Astrocyte of the hippocampus (primary cell): ENCODE measurements at places on chromosomes 7 and 10.

DNA sequence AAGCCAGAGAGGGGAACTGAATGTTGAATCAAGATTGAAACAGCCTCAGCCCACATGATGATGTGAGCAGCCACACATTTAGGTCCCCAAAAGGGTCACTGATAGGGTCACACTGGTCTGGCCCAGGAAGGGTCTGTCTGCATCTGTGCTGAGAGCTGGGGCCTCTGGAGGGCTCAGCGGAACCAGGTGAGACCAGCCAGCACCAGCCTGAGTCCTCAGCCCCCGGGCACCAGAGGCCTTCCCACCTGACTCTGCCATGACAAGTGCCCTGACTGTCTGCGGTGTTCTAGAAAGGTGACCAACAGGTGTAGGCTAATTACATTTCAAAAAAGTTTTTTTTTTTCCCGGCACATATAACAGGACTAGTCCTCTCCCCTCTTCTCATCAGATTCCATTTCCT is 76.2 kb downstream of the WDR11 start:
- DNase-seq = no peak

DNA sequence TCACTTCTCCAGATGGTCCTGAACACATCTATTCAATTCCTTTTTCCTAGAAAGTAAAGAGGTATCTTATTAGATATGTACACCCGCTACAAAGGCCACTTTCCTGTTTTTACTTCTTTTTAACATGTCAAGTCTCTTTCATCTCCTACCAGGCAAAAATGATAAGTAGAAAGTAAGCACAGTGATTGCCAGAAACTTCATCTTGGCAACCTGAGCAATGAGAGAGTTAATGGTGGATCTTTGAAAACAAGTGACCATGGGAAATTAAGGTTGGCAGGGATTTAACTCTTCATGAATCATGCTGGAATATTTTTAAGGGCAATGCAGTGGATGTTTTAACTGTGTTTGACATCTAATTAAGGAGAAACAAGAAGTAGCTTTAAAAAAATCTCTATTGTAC is 2.7 kb downstream of the SEMA3A start:
- DNase-seq = peak; percentile 52

- DNase-seq = no peak
Observed at GRCh38 chr7:66860767-66861166, 60.3 kb upstream of the TMEM248 start.

DNA sequence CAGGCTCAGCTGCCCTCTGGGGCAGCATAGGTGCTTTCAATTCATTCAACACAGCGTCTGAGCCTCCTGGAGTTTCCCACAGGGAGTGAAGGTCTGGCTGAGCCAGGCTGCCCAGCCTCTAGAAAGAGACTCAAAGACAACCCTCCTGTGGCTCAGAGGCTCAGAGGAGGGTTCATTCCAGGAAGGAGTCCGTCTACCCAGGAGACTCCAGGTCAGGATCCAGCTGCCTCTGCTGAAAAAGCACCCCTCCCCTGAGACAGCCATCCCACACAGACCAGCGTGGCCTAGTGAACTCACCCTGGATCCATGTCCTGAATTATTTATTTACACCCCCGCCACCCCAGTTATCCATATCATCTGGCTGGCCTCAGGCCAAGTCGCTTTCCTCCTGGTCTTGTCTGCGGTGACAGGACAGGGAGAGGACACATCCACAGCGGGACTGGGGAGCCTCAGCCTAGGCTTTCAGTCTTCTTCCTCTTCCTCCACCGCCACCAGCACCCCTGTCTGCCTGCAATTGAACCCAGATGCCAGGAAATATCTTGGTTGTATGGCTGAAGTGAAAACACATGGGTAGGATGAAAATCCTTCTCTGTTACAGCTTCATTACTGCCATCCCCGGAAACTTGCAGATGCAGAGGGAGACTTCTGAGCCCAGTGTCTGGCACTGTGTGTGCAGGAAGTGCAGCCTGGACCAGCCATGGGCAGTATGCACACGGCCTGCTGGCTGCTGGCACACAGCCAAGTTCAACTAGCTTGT is 44.0 kb upstream of the COL13A1 start:
- peak; percentile 68 for DNase-seq

GRCh38 chr10:58322072-58322834 is 12.6 kb upstream of the UBE2D1 start:
- DNase-seq = no peak

GRCh38 chr7:100694098-100694745 is at the start of gene GIGYF1:
Gene GIGYF1 (minus strand): TSS chr7:100694250. CDS start chr7:100688238, 6,012 bp downstream.
- DNase-seq = peak; percentile 86

DNA sequence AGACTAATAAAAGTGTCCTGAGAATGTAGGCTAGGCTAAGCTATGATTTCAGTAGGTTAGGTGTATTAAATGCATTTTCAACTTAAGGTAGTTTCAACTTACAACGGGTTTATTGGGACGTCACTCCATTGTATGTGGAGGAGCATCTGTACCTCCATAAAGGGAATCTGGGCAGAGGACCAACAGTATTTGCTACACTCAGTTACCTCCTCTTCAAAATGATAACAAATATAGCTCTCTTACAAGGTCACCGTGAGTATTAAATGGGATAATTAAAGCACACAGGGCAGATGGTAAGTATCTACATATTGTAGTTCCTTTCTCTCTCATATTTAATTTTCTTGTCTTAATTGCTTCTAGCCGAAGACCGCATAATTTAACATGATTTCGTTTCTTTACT is 59.0 kb upstream of the FGL2 start:
- no peak for DNase-seq

GRCh38 chr7:772861-773621 is 46.0 kb upstream of the PRKAR1B start:
- no peak for DNase-seq

DNA sequence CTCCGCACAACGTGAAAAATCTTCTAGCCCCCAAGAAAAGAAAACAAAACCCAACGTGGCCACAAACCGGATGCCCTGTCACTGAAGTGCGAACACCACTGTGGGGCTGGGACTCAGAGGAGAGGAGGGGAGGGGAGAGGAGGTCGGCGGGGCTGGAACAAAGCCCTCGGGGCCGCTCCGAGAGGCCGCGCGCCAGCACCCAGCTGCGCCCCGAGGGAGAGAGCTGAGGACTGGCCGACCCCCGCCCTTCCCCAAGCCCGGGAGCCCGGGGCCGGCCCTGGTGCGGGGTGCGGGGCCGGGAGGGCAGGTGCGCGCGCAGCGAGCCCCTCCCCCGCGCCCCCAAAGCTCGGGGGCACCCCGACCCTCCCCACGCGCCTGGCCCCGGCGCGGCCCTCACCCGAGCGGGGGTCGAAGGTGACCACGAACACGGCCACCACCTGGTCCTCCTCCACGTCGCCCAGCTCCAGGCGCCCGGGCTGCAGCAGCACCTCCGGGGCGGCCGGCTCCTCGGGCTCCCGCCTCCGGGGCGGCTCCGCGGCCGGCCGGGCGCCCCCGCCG is 398 bp downstream of the DENND11 start:
- peak; percentile 62 for DNase-seq

DNA sequence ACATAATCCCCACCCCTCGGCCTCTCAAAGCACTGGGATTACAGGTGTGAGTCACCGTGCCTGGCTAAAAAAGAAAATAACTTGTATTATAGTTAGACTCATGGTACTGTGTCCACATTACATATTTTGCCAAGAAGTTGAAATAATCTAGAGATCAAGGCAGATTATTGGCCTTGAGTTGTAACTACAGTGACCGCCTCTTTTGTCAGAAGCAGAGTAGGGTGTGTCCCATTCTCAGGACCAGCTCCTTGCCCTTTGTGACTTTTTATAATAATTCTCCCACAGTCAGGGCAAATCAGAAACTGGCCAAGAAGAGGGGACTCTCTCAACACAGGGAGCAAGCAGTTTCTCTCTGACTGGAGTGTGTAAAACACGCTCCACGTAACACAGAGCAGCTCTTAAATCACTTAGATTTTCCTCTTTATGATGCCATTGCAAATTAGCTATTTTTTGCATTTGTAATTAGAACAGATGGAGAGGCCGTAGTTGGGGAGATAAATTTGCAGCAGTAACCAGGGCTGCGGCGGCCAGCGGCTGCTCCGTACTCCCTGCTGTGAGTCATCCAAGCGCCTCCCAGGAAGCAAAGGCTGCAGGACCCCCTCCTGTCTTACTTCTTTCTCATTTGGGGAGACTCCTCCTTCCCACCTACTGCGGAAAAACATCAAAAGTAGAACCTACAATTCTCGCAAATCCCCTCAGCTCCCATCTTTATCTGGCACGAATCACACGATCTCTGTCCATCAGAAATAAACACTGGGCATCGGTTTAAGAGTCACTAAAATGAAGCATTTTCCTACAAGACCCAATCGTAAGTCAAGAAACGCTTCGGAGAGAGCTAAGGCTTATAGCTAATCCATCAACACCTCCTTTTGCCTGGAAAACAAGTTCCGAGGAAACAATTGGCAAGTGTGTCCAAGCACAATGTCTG is 32.1 kb upstream of the MSRB2 start:
- DNase-seq = peak; percentile 64

- no peak for DNase-seq
Observed at GRCh38 chr7:157613575-157614322, 276.9 kb downstream of the DNAJB6 start.

GRCh38 chr7:139118234-139118804 is 8.8 kb upstream of the ZC3HAV1 start:
- DNase-seq = peak; percentile 41

GRCh38 chr7:83259064-83259463 is 96.4 kb upstream of the PCLO start:
- DNase-seq = no peak

- DNase-seq = no peak
Observed at GRCh38 chr7:157403646-157404401, 67.0 kb downstream of the DNAJB6 start.

- peak; percentile 59 for DNase-seq
Observed at GRCh38 chr10:24718031-24718855, 5.4 kb downstream of the ARHGAP21 start.

DNA sequence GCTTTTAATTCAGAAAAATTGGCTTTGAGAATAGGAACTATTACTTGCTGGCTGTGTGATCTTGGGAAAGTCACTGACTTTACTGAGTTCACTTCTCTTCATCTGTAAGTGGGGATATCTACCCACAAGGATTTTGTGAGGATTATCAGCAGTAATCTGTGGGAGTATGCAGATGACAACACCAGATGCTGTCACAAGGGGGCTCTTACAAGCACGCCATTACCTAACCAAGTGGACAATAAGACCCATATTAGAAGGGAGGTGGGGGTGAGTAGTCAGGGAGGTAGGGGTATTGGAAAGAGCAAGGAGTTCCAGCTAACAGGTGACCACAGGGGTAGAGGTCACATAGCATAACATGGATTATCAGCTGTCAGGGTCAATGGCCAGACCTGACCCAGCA is 569.4 kb downstream of the SUGCT start:
- DNase-seq = no peak

DNA sequence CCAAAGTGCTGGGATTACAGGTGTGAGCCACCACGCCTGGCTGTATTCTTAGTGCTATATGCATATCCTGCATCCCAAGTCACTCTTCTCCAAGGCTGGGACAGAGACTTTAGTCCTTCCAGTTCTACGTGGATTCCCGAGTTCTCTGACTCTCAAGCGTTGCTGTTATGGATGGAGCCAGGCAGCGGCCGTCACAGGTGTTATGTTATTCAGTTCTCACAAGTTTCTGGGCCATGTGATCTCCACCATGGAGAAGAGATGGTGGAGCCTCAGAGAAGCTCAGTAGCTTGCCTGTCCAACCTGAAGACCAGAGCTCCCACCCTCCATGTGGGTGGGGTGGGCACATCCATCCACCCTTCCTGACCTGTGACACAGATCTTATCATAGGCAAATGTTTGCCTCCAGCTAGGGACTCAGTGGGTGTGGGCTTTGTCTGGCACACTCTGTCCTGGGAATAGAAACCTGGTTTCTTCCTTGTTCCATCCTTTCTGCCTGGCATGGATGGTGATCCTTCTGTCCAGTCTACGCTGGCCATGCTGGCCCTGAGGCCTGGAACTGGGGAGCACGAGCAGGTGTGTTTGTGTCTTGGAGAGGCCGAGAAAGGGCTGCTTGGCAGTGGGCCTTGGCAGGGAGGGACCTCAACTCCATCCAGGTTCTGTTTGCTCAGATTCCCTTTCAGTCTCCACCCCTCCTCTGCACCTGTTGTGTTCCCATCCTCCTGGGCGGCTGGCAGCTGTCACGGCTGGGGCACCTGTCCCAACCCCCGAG is 55.3 kb downstream of the NEURL1 start:
- DNase-seq = no peak

DNA sequence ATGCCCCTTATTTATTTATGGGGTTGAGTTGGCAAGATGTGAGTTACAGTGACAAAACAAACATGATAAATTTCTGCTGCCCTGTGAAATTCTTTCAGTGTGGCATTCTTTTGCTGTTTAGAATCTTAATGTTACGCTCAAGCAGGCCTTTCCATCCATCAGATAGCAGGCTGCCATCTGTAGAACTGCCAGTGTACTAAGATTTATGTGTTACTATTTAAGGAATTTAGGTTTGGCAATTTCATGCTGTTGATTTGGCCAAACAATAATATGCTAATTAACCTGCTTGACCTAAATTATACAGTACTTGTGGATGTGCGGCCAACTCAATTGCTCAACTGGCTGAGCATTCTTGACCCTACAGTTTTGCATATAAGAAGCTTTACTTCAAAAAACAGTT is 477.7 kb upstream of the TPK1 start:
- peak; percentile 3 for DNase-seq

- DNase-seq = peak; percentile 93
Observed at GRCh38 chr10:56537984-56538383, 176.9 kb upstream of the ZWINT start.

- no peak for DNase-seq
Observed at GRCh38 chr7:77393954-77394353, 22.2 kb downstream of the GSAP start.

DNA sequence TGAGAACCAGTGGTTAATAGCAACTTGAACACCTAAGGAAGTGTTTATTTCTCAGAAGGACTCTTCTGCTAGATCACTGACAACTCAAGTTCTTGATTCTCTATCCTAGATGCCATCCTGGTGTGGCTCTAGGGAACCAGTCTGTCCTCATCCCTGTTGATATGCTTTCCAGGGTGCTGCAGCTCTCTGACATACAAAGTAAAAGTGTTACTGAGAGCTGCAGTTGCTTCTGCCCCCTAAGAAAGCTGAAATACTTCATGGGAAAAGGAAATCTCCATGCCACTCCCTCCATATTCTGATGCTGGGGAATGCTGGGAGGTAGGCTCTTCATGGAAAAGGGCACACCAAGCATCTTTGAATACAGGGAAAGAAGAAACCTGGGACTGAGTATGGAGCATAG is 168.1 kb downstream of the KLF6 start:
- no peak for DNase-seq

GRCh38 chr7:36854652-36855051 is 130.4 kb upstream of the AOAH start:
- no peak for DNase-seq

- no peak for DNase-seq
Observed at GRCh38 chr7:44236333-44236728, 35.6 kb downstream of the YKT6 start.

- DNase-seq = no peak
Observed at GRCh38 chr7:139065323-139065722, 29.5 kb upstream of the ZC3HAV1L start.

DNA sequence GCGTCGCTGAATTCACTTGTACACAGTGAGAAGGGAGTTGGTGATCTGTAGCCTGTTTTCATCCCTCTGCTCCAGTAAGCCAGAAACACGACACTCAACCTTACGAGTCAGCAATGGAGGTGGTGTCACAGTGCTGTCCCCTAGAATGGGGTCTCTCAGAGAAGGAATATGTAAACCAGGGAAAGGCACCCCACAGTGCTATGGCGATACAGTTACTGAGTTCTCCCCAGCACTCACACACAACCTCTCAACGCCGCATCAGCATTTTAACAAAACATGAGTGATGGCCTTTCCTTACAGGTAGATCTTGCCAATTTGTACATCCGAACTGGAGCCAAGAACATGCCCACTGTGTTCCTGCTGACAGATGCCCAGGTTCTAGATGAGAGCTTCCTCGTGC is 196.3 kb downstream of the CDCA7L start:
- DNase-seq = no peak
